ENCODE measurements at places on chromosomes 16 and 17. TPM values are rescaled to one million over a fixed set of nuclear protein-coding genes. Genes with fewer than 3 reads are reported as not detected.

- no peaks in the 10 kb centered on the region for H3K4me1 ChIP-seq
- no peak for DNase-seq
- no peaks in the 10 kb centered on the region for H3K27me3 ChIP-seq
- no peak overlapping the region for H3K27ac ChIP-seq
- no peaks in the 10 kb centered on the region for H3K36me3 ChIP-seq
- no peak overlapping the region for H3K4me3 ChIP-seq
These were observed 9.1 kb upstream of the BLMH start for GRCh38 chr17:30300818-30301217.

DNA sequence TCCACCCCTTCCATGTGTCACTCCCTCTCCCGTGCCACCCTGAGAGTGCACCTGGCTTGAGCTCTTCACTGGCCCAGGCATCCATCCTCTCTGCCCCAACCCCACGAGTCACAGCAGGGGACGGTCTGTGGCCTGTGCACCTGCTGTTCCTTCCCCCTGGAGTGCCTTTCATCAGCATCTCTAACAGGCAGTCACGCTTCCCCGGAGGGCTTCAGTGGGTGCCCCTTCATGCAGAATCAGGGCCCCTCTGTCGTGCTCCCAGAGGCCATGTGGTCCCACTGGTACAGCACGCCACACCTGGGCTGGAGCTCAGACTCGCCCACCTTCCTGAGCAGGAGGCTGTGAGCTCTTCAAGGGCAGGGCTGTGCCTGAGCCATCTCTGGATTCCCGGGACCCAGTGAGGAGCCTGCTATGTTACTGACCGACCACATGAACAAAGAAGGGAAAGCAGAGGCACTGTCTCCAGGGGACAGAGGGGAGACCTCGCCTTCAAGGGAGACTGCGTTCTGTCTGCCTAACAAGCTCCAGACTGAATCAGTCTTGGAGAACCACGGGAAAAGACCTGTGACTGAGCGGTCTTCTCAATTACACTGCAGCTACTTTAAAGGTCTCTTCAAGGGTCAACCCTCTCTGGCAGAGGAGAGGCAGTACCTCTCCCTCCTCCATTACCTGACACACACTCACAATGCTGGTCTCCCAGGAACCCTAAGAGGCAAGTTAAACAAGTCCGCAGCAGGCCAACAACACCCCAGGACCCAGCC lies 78.8 kb upstream of the DOC2B start:
- H3K4me3 ChIP-seq = no peak overlapping the region
- DNase-seq = no peak
- peaks cover 23% of the 10 kb centered on the region for H3K36me3 ChIP-seq
- H3K27me3 ChIP-seq = no peaks in the 10 kb centered on the region
- H3K27ac ChIP-seq = peak overlapping the region; percentile 54

GRCh38 chr16:72794319-72794718 lies 253.6 kb downstream of the ZFHX3 start:
- no peak overlapping the region for H3K4me3 ChIP-seq
- no peak overlapping the region for H3K27ac ChIP-seq
- H3K36me3 ChIP-seq = peaks cover 83% of the 10 kb centered on the region
- DNase-seq = no peak
- H3K27me3 ChIP-seq = no peaks in the 10 kb centered on the region
- no peaks in the 10 kb centered on the region for H3K4me1 ChIP-seq

- H3K36me3 ChIP-seq = no peaks in the 10 kb centered on the region
- no peaks in the 10 kb centered on the region for H3K27me3 ChIP-seq
- H3K4me3 ChIP-seq = peak overlapping the region; percentile 36
- peaks cover 74% of the 10 kb centered on the region for H3K4me1 ChIP-seq
These were observed 8.3 kb downstream of the CUEDC1 start for GRCh38 chr17:57946798-57947358.

DNA sequence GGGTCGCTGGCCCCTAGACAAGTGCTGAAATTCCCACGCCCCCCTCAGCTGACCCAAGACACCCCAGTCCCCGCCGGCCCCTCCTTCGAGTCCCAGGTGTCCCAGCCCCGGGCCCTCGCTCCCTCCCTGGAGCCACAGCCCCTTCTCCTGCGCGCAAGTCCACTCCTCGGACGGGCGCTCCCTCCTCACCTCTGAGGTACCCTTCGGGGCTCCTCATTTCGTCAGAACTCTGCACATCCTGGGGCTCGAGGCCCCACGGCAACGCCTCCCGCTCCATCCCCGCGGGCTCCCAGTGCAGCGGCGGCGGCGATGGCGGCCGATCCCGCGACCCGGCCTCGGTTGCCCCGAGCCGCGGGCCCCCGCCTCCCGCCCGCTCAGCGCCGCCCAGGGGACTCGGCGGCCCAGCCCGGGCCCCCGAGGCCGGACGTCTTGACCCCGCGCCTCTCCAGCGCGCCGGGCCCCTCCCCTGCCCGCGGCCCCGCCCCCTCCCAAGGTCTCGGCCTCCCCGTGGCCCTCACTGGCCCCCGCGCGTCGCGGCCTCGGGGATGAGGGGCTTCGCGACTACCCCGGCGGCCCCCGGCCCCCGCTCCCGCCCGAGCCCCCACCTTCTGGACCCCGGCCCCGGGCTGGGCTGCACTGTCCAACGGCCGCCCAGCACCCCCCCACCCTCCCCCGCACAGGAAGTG lies at the start of gene ZNF768:
Gene ZNF768, minus strand, starts transcription at position 430 of the 686 bp plus-strand sequence. Its CDS starts 153 bp downstream, at position 277.
- no peak for DNase-seq
- peak within 1 kb of the TSS; percentile 86 for H3K4me3 ChIP-seq
- H3K4me1 ChIP-seq = peaks cover 17% of the 10 kb centered on the region
- peaks cover 24% of the 10 kb centered on the region for H3K36me3 ChIP-seq
- H3K27me3 ChIP-seq = no peaks in the 10 kb centered on the region

- peak overlapping the region; percentile 44 for H3K27ac ChIP-seq
- no peaks in the 10 kb centered on the region for H3K36me3 ChIP-seq
- H3K4me3 ChIP-seq = no peak overlapping the region
- no peaks in the 10 kb centered on the region for H3K27me3 ChIP-seq
- no peak for DNase-seq
- H3K4me1 ChIP-seq = peaks cover 24% of the 10 kb centered on the region
These were observed 4.9 kb upstream of the CDH1 start for GRCh38 chr16:68732042-68732680.

GRCh38 chr17:55668312-55668920 lies 54.2 kb downstream of the TMEM100 start:
- no peak overlapping the region for H3K4me3 ChIP-seq
- H3K27ac ChIP-seq = peak overlapping the region; percentile 25
- no peak for DNase-seq
- H3K27me3 ChIP-seq = no peaks in the 10 kb centered on the region

DNA sequence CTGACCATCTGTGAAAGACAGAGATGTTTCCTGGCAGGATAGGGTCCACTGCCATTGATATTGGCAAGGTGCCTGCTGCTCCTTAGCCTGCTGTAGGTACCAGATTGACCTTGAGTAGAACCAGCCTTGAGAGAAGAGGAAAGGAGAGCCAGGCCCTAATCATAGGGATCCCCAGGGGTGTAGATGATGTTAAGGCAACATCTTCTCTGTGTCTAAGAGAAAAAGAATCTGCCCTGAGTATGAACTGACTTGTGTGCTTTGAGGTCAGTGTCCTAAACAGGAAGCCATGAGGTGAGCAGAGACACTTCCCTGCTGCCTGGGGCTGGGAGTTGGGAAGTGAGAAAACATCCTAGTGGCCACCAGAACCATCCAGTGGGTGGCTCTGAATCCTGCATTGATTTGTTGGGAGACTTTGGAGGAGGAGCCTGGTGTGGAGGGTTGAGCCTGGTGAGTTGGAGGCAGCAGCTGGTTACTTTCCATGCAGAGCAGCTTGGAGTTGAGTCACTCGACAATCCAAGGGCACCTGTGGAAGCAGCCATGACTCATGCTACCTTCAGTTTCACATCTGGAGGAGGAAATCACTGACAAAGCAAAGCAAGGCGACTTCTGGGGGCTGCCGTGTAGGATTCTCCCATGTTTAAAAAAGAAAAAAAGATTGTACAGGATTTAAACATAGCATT lies 47.8 kb downstream of the BMERB1 start:
- H3K4me3 ChIP-seq = no peak overlapping the region
- H3K36me3 ChIP-seq = no peaks in the 10 kb centered on the region
- DNase-seq = no peak

DNA sequence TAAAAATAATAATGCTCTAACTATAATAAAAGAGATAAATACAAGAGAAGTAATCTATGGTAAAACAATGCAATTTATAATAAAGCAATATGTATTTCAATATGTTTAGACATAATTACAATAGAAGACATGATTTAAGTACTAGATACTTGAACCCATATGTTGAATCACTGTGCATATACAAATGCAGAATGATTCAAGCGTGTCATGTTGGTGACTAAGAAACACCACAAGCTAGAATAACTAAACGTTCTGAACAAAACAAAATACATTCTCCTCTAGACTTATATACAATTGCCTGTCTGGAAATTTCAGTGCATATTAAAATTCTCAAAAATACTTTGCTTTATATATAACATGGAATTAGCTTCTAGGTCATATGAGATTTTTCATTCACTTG lies 11.2 kb downstream of the TADA2A start:
- no peaks in the 10 kb centered on the region for H3K27me3 ChIP-seq
- DNase-seq = no peak
- H3K4me1 ChIP-seq = no peaks in the 10 kb centered on the region
- no peak overlapping the region for H3K4me3 ChIP-seq
- H3K36me3 ChIP-seq = no peaks in the 10 kb centered on the region
- H3K27ac ChIP-seq = no peak overlapping the region

DNA sequence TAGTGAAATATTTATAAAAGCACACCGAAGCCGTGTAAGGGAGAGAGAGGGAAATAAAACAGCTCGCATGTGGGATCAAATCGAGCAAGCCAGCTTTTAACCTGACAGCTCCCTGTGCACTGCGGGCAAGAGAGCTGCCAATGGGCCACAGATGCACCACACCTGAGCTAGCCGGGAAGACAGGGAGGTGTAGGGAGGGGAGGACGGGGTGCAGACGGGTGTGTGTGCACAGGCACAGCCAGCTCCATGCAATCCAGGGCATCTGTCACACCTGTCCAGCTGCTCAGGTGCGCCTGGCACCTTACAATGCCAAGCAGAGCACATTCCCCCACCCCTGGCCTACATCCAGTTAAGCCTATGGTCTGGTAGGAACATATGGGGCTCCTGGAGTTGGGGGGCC lies 70.0 kb downstream of the C16orf78 start:
- no peak overlapping the region for H3K27ac ChIP-seq
- DNase-seq = no peak

- H3K36me3 ChIP-seq = no peaks in the 10 kb centered on the region
- DNase-seq = no peak
- no peak overlapping the region for H3K4me3 ChIP-seq
- H3K4me1 ChIP-seq = peaks cover 7% of the 10 kb centered on the region
- H3K27ac ChIP-seq = no peak overlapping the region
- H3K27me3 ChIP-seq = no peaks in the 10 kb centered on the region
These were observed 14.0 kb downstream of the NUPR1 start for GRCh38 chr16:28524681-28525171.

DNA sequence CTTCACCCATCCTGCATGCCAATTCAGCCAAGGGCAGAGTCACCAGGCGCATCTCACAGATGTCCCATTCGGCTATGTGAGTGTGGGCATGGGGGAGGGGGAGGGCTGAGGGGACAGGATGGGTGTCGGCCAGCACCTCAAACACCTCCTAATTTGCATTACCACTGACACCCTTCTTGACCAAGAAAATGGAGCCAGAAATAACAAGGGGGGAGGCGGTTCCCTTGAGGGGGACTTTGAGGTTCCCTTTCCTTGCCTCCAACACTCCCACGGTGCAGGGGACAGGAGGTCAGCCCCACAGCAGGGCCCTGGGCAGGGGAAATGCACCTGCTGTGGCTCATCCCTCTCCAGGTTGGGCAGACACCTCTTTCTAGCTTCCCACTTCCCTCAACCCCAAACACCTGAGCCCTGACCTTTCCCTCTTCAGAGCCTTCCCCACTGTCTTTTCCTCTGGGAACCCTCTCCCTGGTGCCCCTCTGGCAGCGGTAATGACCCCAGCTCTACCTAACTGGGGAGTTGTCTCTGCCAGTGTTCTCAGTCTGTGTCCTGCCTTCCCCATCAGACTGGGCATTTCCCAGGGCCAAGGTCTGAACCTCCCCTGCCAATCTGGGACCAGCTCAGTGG lies 18.2 kb upstream of the TBX21 start:
- no peaks in the 10 kb centered on the region for H3K27me3 ChIP-seq
- no peaks in the 10 kb centered on the region for H3K4me1 ChIP-seq
- H3K36me3 ChIP-seq = peaks cover 6% of the 10 kb centered on the region
- no peak for DNase-seq
- H3K4me3 ChIP-seq = no peak overlapping the region

GRCh38 chr17:81867170-81867990 lies 3.8 kb downstream of the ARHGDIA start:
- peaks cover 30% of the 10 kb centered on the region for H3K4me1 ChIP-seq
- H3K4me3 ChIP-seq = no peak overlapping the region
- DNase-seq = no peak
- H3K27me3 ChIP-seq = no peaks in the 10 kb centered on the region
- peak overlapping the region; percentile 95 for H3K27ac ChIP-seq

- no peak for DNase-seq
- H3K27ac ChIP-seq = no peak overlapping the region
- H3K27me3 ChIP-seq = no peaks in the 10 kb centered on the region
- peaks cover 9% of the 10 kb centered on the region for H3K4me1 ChIP-seq
These were observed 183.2 kb downstream of the C16orf78 start for GRCh38 chr16:49556606-49557446.

GRCh38 chr16:86222965-86223551 lies 287.3 kb upstream of the FOXF1 start:
- no peaks in the 10 kb centered on the region for H3K27me3 ChIP-seq
- H3K36me3 ChIP-seq = no peaks in the 10 kb centered on the region
- H3K4me1 ChIP-seq = peaks cover 7% of the 10 kb centered on the region
- H3K27ac ChIP-seq = peak overlapping the region; percentile 69
- DNase-seq = no peak

- H3K36me3 ChIP-seq = no peaks in the 10 kb centered on the region
- peaks cover 33% of the 10 kb centered on the region for H3K4me1 ChIP-seq
- no peak overlapping the region for H3K4me3 ChIP-seq
- no peak for DNase-seq
- no peak overlapping the region for H3K27ac ChIP-seq
These were observed 2.9 kb upstream of the IL32 start for GRCh38 chr16:3062553-3062952.

DNA sequence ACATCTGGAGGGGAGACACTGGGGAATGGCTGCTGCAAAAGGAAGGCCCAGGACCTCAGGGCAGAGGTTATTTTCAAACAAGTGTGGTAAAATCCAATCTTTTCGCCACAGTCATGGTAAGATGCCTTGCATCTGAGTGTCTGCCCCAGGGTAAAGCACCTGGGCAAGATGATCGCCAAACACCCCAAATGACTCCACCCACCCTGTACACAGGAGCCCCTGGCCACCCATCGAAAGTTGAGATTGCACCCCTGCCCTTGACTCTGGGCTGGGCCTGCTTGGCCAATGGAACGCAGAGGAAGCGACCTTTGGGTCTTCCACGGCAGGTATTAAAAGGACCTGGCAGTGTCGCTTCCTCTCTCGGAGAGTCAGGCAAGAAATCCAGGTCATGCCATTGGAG lies 88.8 kb downstream of the C16orf95 start:
- no peaks in the 10 kb centered on the region for H3K27me3 ChIP-seq
- H3K4me1 ChIP-seq = no peaks in the 10 kb centered on the region
- no peak overlapping the region for H3K4me3 ChIP-seq
- H3K27ac ChIP-seq = no peak overlapping the region

GRCh38 chr16:22174642-22175041 lies 12.3 kb downstream of the SDR42E2 start:
- H3K4me3 ChIP-seq = no peak overlapping the region
- H3K27ac ChIP-seq = no peak overlapping the region
- no peaks in the 10 kb centered on the region for H3K36me3 ChIP-seq
- H3K4me1 ChIP-seq = no peaks in the 10 kb centered on the region

- H3K27ac ChIP-seq = no peak overlapping the region
- H3K36me3 ChIP-seq = peaks cover 49% of the 10 kb centered on the region
- no peaks in the 10 kb centered on the region for H3K4me1 ChIP-seq
- H3K4me3 ChIP-seq = no peak overlapping the region
- DNase-seq = no peak
These were observed 9.0 kb downstream of the WWOX start for GRCh38 chr16:78108451-78108850.

The ZNF48 gene
- 5.9 TPM for total RNA-seq

The ADGRG3 gene
- total RNA-seq = 3.9 TPM

The ABCA6 gene
- total RNA-seq = 52.1 TPM

The GGNBP2 gene
- total RNA-seq = 41.5 TPM

The ADCY9 gene
- 22.3 TPM for total RNA-seq
